ENCODE measurements at places on chromosomes 6 and 20.
A peak's percentile ranks its signal among the peaks of the same experiment; 100 is the strongest.

GRCh38 chr20:25160467-25160866 is 35.0 kb upstream of the ENTPD6 start:
- DNase-seq: no peak

DNA sequence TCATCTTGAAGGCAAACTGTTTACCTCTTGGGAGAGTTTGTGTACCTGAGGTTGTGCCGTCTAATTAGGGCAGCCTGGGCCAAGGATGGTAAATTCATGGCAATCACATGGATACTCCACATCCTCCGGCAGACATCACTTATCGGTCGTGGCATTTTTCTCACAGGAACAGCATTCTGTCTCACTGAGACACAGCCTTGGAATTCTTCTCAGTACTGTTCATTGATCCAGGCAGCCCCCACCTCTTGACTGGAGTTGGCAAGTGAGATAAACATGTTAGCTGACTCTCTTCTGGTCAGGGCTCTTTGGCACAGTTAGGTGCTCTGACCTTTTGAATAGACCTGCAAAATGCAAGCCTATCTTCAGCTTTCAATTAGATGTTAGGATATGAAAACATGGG is 511.4 kb upstream of the FLRT3 start:
- no peak for DNase-seq

DNA sequence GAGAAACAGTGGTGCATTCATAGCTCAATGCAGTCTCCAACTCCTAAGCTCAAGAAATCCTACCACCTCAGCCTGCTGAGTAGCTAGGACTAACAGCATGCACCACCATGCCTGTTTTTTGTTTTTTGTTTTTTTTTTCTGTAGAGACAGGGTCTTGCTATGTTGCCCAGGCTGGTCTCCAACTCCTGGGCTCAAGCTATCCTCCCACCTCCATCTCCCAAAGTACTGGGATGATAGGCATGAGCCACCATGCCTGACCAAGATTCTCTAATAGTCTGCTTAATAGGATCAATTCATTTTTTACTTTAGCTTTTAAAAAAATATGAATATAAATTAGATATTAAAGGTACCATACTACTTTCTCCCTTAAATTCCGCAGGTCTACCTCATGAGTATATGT is 152.3 kb upstream of the BEND3 start:
- DNase-seq: no peak

DNA sequence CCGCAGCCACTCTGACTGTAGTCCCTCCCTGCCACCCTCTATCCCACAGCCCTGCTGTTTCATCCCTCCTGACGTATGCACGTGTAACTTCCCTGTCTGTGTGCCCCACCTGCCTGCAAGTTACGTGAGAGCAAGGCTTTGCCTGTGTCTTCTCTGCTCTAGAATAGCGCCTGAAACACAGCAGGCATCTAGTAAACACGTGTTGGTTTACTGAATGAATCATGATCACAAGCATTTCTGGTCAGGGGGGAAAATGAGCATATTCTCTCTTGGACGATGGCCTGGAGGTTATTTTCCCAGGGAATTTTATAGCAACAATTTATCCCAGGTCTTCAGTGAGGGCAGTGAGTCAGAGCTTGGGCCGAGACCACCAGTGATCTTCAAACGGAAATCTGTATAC is 38.3 kb downstream of the PSMG4 start:
- no peak for DNase-seq

DNA sequence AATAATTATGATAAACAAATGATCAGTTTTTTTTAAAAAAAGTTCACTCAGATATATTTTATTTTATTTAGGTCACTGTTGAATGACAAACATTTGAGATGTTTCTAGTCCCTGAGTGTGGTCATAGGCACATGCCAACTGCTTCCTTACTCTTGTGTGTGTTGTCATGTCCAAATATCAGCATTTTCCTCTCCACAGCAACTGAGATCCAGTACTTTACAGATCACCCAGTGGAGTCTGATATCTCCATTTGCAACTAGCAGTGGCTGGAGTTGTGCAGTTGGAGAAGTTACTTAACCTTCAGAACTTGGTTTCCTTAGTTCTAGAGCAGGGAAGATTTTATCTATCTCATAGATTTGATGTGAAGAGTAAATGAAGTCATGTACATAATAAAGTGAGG is 101.3 kb downstream of the MYB start:
- no peak for DNase-seq

- no peak for DNase-seq
Observed at GRCh38 chr6:27726619-27727023, 185.6 kb downstream of the OR2B2 start.

DNA sequence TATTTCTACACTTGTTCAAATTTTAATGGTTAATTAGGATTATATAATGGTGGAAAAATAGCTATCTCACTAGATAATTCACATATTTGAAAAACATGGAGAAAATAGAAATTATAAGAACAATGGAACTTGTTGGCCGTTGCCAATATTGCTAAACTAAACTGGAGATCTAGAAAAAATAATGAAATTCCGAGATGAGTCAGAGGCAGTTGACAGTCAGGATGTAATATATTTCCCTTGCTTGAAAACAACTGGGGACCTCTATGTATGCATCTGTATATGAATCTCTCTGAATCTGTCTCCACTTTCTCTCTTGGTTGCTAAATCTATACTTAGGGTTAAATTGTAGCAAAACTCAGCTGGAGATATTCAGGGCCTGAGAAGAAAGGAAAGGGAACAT is 1108.2 kb upstream of the GJE1 start:
- no peak for DNase-seq

DNA sequence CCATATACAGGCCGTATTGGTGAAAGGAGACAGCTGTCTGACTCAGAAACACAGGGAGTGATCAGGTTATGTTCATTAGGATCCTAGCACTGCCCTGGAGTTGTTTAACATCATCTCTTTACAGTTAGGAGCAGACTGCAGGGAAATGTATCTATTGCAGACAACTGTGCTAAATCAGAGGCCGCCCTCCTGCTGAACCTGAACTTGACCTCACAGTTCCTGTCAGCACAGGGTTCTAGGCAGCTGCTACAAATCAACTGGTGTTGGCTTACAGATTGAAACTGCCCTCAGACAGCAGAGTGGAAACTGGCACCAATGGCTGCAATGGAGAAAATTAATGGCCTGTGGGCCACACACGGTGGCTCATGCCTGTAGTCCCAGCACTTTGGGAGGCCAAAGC is 3.7 kb upstream of the RPP40 start:
- DNase-seq: no peak

DNA sequence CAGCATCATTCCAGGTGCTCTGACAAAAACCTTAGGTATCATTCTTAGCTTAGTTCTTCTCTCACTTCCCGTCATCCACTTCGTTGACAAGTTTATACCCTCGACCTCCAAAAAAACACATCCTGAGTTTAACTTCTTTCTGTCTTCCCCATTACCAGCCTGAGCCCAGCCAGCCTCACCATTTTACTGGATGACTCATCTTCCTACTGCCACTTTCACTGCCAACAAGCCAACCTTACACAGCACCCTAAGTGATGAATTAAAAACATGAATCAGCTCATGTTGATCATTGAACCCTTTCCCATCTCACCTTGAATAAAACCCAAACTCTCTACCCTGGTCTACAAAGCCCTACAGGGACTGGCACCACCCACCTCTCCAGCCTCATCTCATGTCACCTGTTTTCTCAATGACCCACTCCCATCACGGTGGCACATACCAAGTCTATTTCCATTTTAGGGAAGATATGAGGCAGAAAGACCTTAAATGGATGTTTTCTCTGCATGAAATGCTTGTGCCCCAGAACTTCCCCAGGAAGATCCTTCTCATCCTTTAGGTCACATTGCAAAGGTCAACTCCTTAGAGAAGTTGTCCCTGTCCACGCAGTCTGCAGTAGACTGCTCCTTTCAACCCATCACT is 9.9 kb upstream of the UST start:
- no peak for DNase-seq

GRCh38 chr20:45344168-45344860 is 3.9 kb downstream of the SDC4 start:
- DNase-seq: no peak

- DNase-seq: no peak
Observed at GRCh38 chr20:38112930-38113294, 52.2 kb downstream of the TGM2 start.

GRCh38 chr6:10386220-10386619 is 28.7 kb downstream of the TFAP2A start:
- DNase-seq: no peak

GRCh38 chr6:92159046-92159445 is 1260.3 kb downstream of the EPHA7 start:
- no peak for DNase-seq

- no peak for DNase-seq
Observed at GRCh38 chr6:107689951-107690642, 134.0 kb downstream of the SCML4 start.

GRCh38 chr6:126188279-126188909 is 151.5 kb upstream of the CENPW start:
- no peak for DNase-seq

GRCh38 chr6:151385177-151385576 is 6.2 kb downstream of the ZBTB2 start:
- peak; percentile 30 for DNase-seq

DNA sequence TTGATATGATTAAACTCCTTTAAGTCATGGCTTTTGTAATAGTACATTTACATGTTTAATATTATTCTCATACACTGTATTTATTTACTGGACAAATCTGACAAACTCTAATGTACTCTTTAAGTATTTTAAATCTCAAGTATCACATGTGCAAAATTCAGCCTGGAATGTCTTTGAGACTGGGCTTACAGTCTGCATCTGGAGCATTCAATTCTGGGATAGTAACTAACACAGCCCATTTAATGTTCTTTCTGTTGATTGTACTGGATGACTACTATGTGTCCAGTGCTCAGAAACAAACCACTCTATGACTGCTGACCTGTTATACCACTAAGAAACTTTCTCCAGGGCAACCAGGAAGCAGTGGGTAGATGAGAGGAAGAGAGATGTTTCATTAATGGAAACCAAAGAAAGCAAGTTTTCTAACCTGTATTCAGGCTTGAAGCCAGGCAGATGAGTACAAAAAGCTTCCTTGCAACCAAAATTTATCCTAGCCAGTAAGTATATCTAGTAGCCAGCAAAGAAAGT is 26.8 kb downstream of the FBXL4 start:
- no peak for DNase-seq

GRCh38 chr6:88982720-88983119 is 19.3 kb upstream of the RNGTT start:
- no peak for DNase-seq

DNA sequence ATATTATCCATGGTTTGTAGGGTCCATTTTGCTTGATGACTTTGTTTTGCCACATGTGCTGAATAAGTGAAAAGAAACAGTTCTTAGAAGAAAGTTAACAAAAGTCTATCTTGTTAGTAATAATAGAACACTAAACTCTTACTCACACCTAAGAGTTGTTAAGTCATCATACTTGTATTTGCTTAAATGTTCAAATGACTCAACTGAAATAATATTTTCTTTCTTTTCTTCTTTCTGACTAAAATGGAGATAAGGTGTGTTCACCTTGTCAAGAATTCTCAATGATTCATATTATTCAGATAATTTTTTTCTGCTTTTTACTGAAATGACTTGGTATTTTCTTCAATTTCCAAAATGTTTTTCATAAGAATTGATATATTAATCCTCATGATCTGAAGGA is 327.2 kb downstream of the HTR1B start:
- no peak for DNase-seq

- DNase-seq: no peak
Observed at GRCh38 chr6:138795809-138796603, at the start of gene ECT2L. Gene ECT2L, plus strand, starts transcription at chr6:138796087. Its CDS starts 17,188 bp downstream, at chr6:138813275.

DNA sequence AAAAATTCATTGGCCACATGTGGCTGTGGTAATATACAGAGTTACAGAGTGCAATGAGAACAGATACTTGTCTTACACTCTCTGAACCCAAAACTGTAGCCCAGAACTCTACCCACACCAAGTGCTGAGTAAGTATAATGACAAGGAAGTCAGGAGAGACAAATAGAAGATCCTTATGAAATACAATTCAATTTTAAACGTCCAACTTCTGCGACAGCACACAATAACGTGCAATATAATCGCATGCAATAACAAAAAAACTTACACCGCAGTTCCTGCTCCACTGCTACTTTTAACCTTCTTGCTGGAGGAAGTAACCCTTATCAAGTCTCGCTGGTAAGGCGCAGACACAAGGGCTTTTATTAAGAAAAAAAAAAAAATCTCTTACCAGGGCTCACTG is 881 bp downstream of the SFT2D1 start:
- DNase-seq: no peak

DNA sequence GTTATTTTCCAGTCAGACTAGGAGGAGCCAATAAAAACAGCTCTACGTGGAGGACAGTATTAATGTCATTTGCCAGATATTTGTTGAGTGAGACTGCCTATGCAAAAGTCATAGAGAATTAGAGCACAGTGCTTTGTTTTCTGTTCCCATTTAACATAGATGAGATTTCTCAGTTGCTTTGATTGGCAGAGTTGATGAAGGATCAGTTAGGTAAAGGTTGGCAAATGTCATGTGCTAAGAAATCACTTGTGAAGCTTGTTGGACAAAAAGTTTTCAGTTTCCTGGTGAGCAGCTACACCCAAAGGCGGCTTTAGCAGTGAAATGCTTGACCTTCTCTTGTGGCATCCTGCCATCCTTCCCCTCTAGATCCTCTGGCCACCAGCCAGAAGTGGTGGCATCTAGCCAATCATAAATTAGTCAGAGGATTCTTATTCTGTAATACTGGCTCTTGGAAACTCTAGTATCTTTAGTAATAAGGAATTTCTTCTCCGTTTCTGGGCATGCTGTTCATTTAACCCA is 37.0 kb downstream of the BCKDHB start:
- no peak for DNase-seq

- DNase-seq: no peak
Observed at GRCh38 chr6:61887423-61887822, 398.6 kb downstream of the KHDRBS2 start.

- no peak for DNase-seq
Observed at GRCh38 chr6:372336-372911, 19.1 kb upstream of the IRF4 start.

- no peak for DNase-seq
Observed at GRCh38 chr20:49710971-49711666, 2.6 kb downstream of the B4GALT5 start.

DNA sequence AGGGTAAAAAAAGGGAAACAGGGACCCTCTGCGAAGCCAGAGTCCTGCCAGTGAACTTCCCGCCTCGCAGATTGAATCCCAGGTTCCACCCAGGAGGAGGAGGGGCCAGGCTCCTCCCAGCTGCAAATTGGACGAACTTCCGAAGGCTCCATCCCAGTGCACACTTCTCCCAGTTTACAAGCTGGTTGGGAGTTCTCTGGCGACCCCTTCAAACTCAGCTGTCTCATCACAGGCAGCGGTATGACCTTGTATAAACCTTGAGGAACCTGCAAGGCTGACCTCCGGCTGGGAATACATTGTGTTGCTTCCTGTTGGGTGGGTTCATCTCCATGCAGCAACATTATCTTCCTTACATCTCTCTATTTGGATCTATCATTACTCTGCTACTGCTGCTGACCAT is 962.7 kb downstream of the GRIK2 start:
- no peak for DNase-seq

GRCh38 chr6:133242637-133243585 is 1.8 kb downstream of the EYA4 start:
- no peak for DNase-seq

Data from T-helper 1 cell (primary cell).